ENCODE measurements at places on chromosomes 3 and 15.

DNA sequence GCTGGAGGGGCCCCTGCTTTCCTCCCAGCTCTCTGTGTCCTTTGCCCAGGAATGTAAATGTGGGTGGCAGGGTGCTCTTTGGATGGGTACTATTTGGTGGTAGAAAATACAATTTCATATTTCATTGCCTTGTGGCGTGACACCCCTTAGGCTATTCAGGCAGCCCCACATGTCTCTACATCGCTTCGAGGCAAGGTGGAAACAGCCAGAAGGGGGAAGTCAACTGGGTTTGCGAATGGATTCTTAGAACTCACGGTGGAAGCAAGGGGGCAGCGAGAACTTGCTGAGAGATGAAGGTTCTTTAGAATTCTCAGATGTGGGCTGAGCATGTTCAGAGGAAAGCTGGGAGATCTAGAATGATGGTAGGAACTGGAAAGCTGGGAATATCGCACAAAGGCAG is 25.3 kb downstream of the PLA2G4D start:
- no peak for DNase-seq

GRCh38 chr15:60328852-60329443 is 68.8 kb downstream of the ANXA2 start:
- DNase-seq, result no peak

DNA sequence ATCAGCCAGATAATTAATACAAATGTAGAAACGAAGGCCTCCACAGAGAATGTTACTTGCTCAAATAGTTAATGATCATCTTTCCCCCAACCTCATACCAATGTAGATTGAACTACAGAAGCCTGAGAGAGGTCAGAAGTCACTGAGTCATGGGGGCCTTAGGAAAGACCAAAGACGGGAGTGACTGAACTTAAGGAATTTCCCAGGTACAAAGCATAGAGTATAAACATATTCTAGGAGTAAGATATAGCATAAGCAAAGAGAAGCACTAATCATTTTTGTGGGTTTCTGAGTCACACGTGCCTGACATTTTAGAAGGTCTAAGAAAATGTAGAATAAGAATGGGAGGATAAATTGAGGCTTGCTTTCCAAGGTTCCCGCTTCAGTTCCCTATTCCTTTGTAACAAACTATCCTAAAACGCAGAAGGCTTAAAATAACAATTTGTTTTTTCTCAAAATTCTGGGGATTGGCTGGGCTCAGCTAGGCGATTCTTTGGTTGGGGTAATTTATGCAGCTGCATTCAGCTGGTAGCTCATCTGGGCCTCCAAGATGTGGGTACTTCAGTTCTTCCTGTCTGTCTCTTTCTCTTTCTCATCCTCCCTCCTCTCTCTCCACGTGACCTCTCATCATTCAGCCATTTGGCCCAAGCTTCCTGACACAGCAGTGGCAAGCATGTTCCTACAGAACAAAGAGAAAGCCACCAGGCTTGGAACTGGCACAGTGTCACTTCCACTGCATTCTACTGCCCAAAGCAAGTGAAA is 422.6 kb downstream of the FOXP1 start:
- DNase-seq, result no peak

DNA sequence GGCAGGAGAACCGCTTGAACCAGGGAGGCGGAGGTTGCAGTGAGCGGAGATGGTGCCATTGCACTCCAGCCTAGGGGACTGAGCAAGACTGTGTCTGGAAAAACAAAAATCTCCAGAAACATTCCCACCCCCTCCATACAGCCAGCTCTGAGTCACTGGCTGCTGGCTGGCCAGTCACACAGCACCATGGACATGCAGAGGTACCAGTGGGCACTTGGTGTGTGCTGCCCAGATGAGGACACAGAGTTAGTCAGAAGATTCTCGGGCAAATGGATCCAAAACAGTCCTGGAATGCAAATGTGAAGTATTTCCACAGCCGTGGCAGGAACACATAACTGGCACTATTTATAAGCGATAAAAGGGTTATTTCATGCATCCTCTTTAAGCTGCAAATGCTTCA is 44.6 kb downstream of the BDH1 start:
- no peak for DNase-seq

GRCh38 chr3:168591587-168591986 is 495.9 kb upstream of the GOLIM4 start:
- DNase-seq, result peak; percentile 76

- no peak for DNase-seq
Measured at GRCh38 chr3:4906107-4906621, 73.1 kb upstream of the BHLHE40 start.

GRCh38 chr15:94252906-94253491 is 21.6 kb downstream of the MCTP2 start:
- DNase-seq, result no peak

DNA sequence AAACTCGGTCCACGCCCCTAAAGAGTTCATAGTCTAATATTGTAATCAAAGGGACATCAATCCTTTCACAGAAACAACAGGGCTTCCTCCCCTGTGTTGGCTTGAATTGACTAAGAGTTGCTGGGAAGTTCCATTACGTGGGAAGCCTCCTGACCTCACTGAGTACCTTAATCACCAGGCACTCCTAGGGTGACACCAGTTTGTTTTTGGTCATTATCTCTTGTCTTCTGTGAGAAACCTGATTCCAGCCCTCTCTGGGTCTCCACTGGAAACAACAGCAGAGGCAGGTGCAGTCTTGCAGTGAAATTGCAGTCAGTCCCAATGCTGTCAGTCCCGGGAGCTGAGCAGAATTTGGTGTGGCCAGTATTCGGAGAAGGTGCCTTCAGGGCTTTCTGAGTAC is 55.4 kb downstream of the BOC start:
- peak; percentile 99 for DNase-seq

GRCh38 chr3:28612232-28612631 is 263.6 kb upstream of the AZI2 start:
- DNase-seq, result peak; percentile 62

DNA sequence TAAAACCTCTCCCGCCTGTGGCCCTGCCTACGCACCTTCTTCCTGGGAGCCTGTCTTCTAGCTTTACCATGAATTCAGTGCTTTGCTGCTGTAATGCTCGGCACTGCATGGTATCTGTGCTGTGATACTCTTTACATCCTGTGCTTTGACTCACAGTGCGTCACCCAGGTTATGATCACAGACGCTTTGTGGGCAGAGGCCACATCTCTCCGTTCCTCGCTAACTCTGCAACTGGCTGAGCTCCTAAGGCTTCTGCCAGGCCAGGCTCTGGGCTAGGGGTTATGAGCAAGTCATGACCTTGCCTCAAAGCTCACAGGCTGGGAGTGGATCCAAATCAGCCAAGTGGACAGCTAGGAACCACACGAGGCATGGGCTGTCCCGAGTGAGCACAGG is 23.2 kb downstream of the SPTBN5 start:
- DNase-seq, result no peak

DNA sequence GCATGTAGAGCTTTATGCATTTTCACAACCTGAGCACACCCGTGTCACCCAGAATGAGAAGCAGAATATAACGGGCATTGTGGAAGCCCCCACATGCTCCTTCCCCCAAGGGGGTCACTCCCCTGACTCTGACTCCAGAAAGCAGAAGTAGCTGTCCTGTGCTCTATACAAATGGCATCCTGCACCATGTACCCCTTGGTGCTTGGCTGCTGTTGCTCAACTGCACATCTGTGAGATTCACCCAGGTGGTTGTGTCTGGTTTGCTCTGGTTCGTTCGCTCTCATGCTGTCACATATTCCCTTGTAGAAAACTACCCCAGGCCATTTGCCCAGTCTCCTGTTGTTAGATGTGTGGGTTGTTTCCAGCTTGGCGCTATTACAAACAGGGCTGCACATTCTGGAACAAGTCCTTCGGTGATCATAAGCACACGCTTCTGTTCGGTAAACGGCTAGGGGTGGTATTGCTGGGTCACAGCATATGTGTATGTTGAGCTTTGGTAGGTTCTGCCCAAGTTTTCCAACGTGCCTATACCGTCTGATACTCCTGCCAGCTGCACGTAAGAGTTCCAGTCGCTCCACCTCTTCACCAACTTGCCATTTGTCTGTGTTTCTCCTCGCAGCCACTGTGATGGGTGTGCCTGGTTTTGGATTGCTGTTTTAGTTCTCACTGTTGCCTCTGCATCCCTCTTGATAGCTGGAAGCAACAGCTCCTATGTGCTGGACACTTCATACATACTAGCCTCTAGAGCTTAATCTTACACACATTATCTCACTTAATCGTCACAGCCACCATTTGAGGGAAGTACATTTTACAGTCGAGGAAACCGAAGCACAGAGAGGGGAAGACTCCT is 65.4 kb upstream of the SLC6A6 start:
- DNase-seq, result no peak

GRCh38 chr3:13335503-13335902 is 84.6 kb downstream of the NUP210 start:
- DNase-seq, result no peak

GRCh38 chr3:8756671-8757070 is 12.7 kb downstream of the OXTR start:
- no peak for DNase-seq

GRCh38 chr15:57203906-57204305 is 172.4 kb upstream of the CGNL1 start:
- no peak for DNase-seq

GRCh38 chr3:98826126-98826525 is 63.0 kb downstream of the ST3GAL6 start:
- DNase-seq, result no peak

GRCh38 chr3:102614585-102614984 is 179.8 kb downstream of the ZPLD1 start:
- peak; percentile 28 for DNase-seq

GRCh38 chr3:98890181-98890835 is 11.2 kb downstream of the DCBLD2 start:
- DNase-seq, result no peak

GRCh38 chr15:63089260-63090043 is 32.2 kb upstream of the LACTB start:
- peak; percentile 57 for DNase-seq

DNA sequence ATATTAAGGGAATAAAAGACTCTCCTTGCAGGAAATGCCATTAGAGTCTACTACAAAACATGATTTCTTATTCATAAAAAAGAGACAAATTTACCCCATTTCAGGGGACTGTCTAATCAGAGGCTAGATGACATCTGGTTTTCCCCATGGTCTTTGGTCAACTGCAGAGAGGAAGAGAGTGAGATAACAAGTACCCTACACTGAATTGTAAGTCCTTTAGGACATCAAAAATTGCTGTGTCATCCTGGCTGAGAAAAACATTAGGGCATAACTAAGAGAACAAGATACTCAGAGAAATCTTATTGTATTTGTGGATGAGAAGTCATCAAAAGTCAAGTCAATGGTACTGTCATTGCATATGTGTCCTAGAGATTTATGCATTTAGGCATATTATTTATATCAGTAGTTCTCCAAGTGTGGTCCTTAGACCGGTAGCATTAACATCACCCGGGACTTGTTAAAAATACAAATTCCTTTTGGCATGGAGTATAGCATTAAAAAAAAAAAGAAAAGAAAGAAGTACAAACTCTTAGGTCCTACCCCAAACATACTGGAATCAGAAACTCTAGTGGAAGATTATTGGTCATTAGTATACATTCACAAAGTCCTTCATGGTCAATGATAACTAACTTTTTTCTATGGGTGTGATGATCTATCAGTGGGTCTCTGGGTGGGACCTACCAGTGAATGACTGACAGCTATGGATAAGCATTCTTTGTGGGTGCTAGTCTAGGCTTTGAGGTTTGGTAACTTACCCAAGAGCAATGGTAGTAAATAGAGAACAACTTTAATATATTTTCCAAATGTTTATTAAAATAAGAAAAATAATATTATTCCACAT is 29.0 kb upstream of the TBC1D5 start:
- DNase-seq, result no peak

- no peak for DNase-seq
Measured at GRCh38 chr3:167777356-167777755, 41.8 kb downstream of the SERPINI1 start.

- no peak for DNase-seq
Measured at GRCh38 chr3:156630773-156631093, 43.7 kb upstream of the TIPARP start.

GRCh38 chr15:67025719-67026609 is 39.4 kb upstream of the SMAD3 start:
- DNase-seq, result no peak

GRCh38 chr15:101124731-101125451 is 127.0 kb downstream of the CHSY1 start:
- no peak for DNase-seq

DNA sequence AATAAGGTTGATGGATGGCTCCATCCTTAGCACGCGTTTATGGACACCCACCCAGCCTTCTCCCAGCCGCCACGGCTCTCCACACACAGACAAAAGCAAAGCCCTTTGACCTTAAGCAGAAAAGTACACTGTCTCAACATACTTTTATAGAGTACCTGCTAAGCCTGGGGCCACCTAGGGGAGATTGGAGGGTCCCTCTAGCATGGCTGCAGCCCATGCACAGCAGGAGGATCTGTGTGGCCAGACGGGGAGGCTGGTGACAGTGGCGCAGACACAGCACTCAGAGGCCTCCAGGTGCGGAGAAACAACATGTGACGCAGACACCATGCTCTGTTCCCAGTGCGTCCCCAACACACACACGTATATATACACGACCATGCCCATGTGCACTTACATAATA is 174.9 kb downstream of the XXYLT1 start:
- DNase-seq, result no peak

- no peak for DNase-seq
Measured at GRCh38 chr3:184765730-184766074, 46.3 kb upstream of the VPS8 start.

DNA sequence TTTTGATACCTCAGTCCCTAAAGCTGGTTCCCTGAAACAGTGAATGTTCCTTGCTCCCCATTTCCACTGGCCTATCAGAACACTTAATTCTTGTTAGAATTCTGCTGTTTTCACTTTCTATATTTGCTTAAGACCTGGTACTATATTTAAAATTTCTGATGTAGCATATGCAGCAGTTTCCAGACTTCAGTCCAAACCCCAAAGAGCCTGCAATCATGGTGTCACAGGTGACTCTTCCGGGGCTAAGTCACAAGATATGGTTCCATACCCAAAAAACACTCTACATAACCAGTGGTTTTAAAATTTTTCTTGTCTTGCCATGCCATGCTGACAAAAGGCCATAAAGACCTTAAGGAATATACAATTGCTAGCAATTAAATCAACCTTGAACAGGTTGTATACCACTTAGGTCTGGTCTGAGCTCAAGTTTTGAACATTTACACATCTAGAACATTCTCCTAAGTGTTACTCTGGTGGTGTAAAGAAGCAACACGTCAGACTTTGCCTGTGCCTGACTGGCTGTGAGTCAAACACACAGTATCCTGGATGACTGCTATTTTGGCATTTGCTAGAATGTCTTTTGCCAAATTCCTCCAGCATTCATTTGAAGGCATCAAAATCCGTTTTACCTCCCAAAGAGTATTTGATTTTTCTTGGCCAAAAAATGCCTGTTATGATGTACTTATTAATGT is 160.0 kb downstream of the FRMD5 start:
- DNase-seq, result no peak

- no peak for DNase-seq
Measured at GRCh38 chr15:87817553-87817952, 439.0 kb downstream of the NTRK3 start.

DNA sequence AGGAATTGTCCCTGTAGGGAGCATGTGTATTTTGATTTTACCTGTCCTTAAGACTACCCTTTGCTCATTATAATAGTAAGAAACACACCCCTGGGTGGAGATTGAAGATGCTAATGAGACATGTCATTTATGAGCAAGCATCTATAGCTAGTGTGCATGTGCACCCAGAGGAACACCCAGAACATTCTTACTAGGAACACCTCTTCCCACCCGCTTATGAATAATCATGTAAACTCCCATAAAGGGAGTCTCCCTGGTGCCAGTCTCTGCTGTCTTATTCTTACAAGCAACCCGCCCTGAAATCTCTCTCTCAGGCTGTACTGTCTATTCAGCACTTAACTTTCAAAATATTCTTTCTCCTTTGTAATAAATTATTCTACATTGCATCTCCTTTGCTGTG is 1227.3 kb downstream of the ROBO1 start:
- DNase-seq, result no peak

GRCh38 chr15:31799715-31800321 is 230.5 kb upstream of the CHRNA7 start:
- DNase-seq, result no peak

Measured in NCI-H146 (cell line).